ENCODE measurements at places on chromosomes 1 and 21. TPM values are rescaled to one million over a fixed set of nuclear protein-coding genes. Genes with fewer than 3 reads are reported as not detected.

- H3K27me3 ChIP-seq: no peaks in the 10 kb centered on the region
- no peak overlapping the region for H3K27ac ChIP-seq
- no peak overlapping the region for H3K4me3 ChIP-seq
- no peaks in the 10 kb centered on the region for H3K4me1 ChIP-seq
- DNase-seq: no peak
These were observed 27.5 kb downstream of the UBASH3A start for GRCh38 chr21:42431196-42431595.

GRCh38 chr1:200762089-200762488 is 23.4 kb downstream of the CAMSAP2 start:
- H3K4me3 ChIP-seq: no peak overlapping the region
- H3K4me1 ChIP-seq: peaks cover 21% of the 10 kb centered on the region
- no peak overlapping the region for H3K27ac ChIP-seq
- no peaks in the 10 kb centered on the region for H3K27me3 ChIP-seq

- H3K27me3 ChIP-seq: no peaks in the 10 kb centered on the region
- peaks cover 14% of the 10 kb centered on the region for H3K4me1 ChIP-seq
- DNase-seq: no peak
- no peaks in the 10 kb centered on the region for H3K36me3 ChIP-seq
These were observed 4.9 kb downstream of the C1orf105 start for GRCh38 chr1:172425339-172425738.

GRCh38 chr1:154349121-154349520 is 23.8 kb downstream of the ATP8B2 start:
- DNase-seq: no peak
- H3K27ac ChIP-seq: no peak overlapping the region
- no peak overlapping the region for H3K4me3 ChIP-seq
- peaks cover 50% of the 10 kb centered on the region for H3K36me3 ChIP-seq

DNA sequence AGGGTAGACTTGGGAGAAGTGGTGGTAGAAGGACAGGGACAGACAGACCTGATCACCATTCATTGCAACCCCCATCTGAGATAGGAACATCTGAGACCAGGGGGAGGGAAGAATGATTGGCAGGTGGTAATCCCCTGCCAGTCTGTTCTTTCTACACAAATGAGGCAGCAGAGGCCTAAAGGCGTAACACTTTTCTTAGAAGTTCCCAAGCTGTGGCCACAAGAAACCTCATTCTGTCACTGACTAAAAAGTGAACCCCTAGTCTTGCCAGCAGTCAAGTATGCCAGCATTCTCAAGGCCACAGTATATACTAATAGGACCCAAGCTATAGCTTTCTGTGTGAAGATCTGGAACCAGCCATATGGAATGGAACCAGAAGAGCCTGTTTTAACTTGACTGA is 638.0 kb downstream of the KCNT2 start:
- H3K4me3 ChIP-seq: no peak overlapping the region
- H3K27ac ChIP-seq: no peak overlapping the region
- H3K36me3 ChIP-seq: no peaks in the 10 kb centered on the region

GRCh38 chr1:53949023-53949990 is 3.2 kb downstream of the LRRC42 start:
- no peak overlapping the region for H3K4me3 ChIP-seq
- H3K4me1 ChIP-seq: peaks cover 38% of the 10 kb centered on the region
- peaks cover 7% of the 10 kb centered on the region for H3K36me3 ChIP-seq
- H3K27me3 ChIP-seq: no peaks in the 10 kb centered on the region

- no peak overlapping the region for H3K27ac ChIP-seq
- H3K36me3 ChIP-seq: no peaks in the 10 kb centered on the region
- H3K4me1 ChIP-seq: peaks cover 5% of the 10 kb centered on the region
- DNase-seq: no peak
- H3K27me3 ChIP-seq: no peaks in the 10 kb centered on the region
These were observed 9.6 kb upstream of the NVL start for GRCh38 chr1:224339442-224340033.

DNA sequence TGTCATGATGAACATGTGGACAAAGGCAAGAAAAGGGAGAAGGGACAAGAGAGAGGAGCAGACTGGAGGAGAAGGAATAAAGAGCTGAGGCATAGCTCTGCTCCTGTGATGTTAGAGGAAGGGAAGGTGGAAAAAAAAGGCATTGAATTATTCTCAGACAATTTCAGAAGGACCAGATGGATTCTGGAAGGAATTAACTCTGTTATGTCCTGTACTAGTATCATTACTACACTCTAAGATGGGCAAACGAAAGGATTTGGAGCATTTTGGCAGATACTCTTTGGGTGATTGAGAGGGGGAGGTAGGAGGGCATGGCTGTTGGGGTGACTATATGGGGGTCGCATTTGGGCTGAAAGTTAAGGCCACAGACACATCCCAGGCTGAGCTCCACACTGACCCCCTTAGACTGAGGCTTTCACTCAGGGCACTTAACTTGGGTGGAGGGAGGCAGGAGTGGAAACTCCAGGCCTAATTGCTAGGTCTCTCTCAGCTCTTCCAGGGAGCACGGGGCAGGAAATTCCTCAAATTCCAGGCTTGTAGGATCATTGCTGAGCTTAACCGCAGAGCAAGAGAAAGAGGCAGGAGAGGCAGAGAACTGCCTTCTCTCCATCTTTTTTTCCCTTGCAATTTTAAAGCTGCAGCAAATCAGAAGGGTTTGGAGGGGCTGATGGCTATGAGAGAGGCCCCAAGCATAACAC is 25.9 kb downstream of the KIRREL1 start:
- no peak for DNase-seq
- no peaks in the 10 kb centered on the region for H3K27me3 ChIP-seq
- peak overlapping the region; percentile 91 for H3K27ac ChIP-seq
- peaks cover 98% of the 10 kb centered on the region for H3K4me1 ChIP-seq

- no peaks in the 10 kb centered on the region for H3K4me1 ChIP-seq
- H3K27ac ChIP-seq: no peak overlapping the region
- DNase-seq: no peak
- no peaks in the 10 kb centered on the region for H3K36me3 ChIP-seq
- H3K4me3 ChIP-seq: no peak overlapping the region
These were observed 40.5 kb downstream of the AK5 start for GRCh38 chr1:77322061-77322900.

DNA sequence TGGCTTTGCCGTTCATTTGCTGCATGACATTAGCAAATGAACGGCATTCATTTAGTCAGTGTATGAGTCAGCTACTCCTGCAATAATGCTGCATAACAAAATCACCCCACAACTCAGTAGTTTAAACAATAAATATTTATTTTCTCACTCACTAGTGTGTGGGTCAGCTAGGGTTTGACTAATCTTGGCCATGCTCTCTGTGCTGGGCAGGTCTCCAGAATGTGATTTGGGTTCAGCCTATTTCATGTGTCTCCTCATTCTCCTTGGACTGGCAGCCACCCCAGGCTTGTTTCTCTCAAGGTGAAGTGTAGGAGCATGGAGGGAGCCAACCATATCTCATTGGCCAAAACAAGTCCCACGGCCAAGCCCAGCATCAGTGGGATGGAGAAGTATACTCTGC is 104.3 kb downstream of the LACTBL1 start:
- no peaks in the 10 kb centered on the region for H3K27me3 ChIP-seq
- H3K4me1 ChIP-seq: no peaks in the 10 kb centered on the region
- no peak for DNase-seq
- no peak overlapping the region for H3K27ac ChIP-seq
- H3K4me3 ChIP-seq: no peak overlapping the region
- H3K36me3 ChIP-seq: no peaks in the 10 kb centered on the region

DNA sequence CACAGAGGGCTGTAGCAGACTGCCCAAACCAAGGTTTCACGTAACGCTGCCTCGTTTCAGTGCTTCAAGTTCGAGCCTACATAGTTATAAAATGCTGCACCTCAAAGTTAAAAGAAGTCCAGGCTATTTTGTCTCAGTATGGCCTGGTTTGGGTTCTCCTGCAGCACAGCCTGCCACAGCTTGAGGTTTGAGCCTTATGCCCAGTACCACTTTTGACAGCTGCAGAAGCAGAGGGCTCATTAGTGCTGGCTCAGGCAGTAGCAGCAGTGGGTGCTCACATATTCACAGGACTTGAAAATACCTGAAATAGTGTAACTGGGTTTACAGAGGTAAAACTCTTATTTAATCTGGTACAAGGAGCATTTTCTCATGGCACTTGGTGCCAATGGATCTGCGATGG is 15.3 kb downstream of the SPATA46 start:
- no peaks in the 10 kb centered on the region for H3K36me3 ChIP-seq
- H3K4me1 ChIP-seq: no peaks in the 10 kb centered on the region
- DNase-seq: no peak
- no peak overlapping the region for H3K4me3 ChIP-seq
- H3K27me3 ChIP-seq: no peaks in the 10 kb centered on the region

DNA sequence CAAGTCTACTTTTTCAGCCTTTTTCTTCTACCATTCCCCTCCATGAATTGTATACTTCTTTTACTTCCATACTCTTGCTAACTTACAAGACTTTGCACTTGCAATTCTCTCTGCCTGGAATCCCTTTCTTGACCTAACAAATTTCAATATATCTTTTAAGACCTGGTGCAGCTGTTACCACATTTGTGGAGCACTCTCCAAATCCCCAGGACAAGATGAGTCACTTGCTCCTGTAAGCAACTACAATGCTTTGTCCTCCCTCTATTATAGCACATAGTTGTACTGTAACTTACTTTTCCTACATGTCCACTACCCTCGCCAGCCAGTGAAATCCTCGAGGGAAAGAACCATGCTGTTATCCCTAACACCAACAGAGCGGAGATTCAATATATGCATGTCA is 43.1 kb downstream of the WARS2 start:
- no peaks in the 10 kb centered on the region for H3K36me3 ChIP-seq
- no peak overlapping the region for H3K27ac ChIP-seq
- DNase-seq: no peak
- peaks cover 34% of the 10 kb centered on the region for H3K4me1 ChIP-seq
- H3K4me3 ChIP-seq: no peak overlapping the region

GRCh38 chr1:218741852-218742251 is 396.7 kb downstream of the TGFB2 start:
- no peaks in the 10 kb centered on the region for H3K4me1 ChIP-seq
- no peak for DNase-seq
- H3K36me3 ChIP-seq: no peaks in the 10 kb centered on the region
- no peak overlapping the region for H3K4me3 ChIP-seq
- no peaks in the 10 kb centered on the region for H3K27me3 ChIP-seq

DNA sequence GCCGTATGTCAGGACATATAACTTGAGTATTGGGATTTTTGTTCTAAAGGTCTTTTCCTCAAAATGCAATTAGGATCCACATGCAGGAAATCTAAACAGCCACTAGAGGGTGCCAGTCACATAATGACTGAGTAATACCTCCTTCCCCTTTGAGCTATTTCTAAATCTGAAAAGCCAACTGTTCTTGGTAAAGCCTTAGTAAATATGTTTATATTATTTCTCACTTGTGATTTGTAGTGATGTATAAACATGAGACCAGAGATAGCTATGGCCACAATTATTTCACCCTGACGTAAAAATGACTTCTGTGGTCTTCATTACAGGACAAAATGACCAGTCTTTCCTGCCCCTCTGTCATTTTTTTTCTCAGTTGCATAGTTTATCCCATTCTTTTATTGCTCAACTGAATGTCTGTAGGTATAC is 41.0 kb upstream of the DR1 start:
- no peaks in the 10 kb centered on the region for H3K36me3 ChIP-seq
- DNase-seq: peak; percentile 3
- H3K27me3 ChIP-seq: no peaks in the 10 kb centered on the region
- H3K4me1 ChIP-seq: no peaks in the 10 kb centered on the region
- H3K27ac ChIP-seq: no peak overlapping the region

DNA sequence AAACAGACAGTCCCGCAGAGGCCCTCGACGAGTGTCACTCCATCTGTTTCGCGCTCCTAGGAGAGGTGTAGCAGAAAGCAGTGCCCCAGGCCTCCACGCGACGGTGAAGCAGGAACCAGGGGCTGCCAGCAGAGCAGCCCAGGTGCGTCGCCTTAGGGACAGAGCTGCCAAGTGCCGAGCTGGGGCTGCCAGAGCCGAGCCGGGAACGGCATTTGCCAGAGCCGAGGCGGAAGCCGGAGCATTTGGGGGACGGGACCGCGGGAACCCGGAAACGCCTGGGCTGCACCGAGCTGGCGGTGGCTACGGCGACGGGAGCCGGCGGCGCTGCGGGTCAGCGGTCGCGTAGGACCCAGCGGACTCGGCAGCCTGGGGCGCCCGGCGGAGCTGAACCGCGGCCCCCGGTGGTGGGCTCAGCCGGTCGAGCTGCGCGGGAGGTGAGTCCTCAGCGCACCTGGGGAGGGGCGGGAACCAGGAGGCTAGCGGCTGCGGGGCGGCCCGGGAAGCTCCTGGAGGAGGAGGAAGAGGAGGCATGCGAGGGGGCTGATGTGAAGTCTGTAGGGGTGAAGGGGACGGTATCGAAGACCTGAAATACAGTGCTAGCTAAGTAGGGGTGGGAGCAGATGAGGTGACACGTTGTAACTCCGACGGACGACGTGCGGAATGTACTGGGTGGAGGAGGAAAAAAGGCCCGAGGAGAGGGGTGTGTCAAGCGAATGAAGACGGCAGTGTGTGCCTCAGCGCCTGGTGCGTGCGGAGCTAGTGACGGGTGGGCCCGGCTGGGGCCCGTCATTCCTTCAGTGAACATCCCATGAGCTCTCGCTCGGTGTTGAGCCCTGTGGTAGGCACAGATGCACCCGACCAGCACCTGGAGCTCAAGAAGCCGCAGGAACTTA is at the start of gene SLC35A3:
Gene SLC35A3, plus strand, starts transcription at position 268 of the 893 bp plus-strand sequence. CDS start 23,559 bp downstream, outside the sequence.
- no peaks in the 10 kb centered on the region for H3K36me3 ChIP-seq
- no peak for DNase-seq
- H3K4me3 ChIP-seq: peak within 1 kb of the TSS; percentile 95
- peaks cover 10% of the 10 kb centered on the region for H3K4me1 ChIP-seq
- H3K27me3 ChIP-seq: no peaks in the 10 kb centered on the region

DNA sequence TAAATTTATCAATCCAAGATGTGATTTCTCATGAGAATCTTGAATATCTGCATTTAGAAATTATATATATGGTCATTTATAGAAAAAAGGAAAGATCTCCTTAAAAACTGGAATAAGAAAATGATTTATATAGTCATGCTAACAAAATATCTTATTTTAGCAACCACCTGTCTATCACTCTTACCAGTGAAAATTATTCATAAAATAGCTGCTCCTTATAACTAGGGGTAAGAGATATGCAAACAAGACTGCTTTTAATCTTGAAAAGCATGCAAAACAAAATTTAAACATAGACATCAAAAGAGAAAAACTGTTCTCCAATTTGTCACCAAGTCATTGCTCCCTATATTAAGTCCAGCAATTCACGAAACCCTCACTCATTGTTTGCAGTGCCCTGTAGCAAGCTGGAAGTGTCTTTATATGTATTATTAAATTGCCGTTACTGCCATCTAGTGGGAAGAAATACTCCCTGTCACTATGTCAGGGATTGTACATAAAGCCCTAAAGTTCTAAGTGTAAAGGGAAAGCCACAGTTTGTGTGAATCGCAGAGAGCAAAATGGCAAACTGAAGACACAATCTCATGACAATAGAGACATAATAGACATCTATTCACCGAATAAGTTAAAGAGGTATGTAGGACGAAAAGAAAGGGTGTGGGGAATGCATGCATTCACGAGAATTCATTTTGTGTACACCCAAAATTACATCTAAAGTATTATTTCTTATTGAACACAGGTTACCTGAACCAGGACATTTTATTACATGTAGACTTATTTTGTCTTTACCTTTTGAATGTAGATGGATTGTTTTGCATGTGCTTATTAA is 600.5 kb downstream of the USP25 start:
- no peaks in the 10 kb centered on the region for H3K36me3 ChIP-seq
- no peaks in the 10 kb centered on the region for H3K4me1 ChIP-seq
- DNase-seq: no peak
- no peak overlapping the region for H3K27ac ChIP-seq
- no peak overlapping the region for H3K4me3 ChIP-seq

KIAA1614 gene
- total RNA-seq: 13.8 TPM

OLIG1 gene
- not detected for total RNA-seq

CDK11A gene
- total RNA-seq: 56.3 TPM

KCNA3 gene
- 1.8 TPM for total RNA-seq

FAM163A gene
- total RNA-seq: not detected

WDR26 gene
- total RNA-seq: 85.9 TPM

CA6 gene
- not detected for total RNA-seq

LMX1A gene
- 0.68 TPM for total RNA-seq

PCSK9 gene
- total RNA-seq: 0.27 TPM

EPS8L3 gene
- 1.1 TPM for total RNA-seq

C1QTNF12 gene
- 12.5 TPM for total RNA-seq
